ENCODE measurements at places on chromosomes 12 and 14.

DNA sequence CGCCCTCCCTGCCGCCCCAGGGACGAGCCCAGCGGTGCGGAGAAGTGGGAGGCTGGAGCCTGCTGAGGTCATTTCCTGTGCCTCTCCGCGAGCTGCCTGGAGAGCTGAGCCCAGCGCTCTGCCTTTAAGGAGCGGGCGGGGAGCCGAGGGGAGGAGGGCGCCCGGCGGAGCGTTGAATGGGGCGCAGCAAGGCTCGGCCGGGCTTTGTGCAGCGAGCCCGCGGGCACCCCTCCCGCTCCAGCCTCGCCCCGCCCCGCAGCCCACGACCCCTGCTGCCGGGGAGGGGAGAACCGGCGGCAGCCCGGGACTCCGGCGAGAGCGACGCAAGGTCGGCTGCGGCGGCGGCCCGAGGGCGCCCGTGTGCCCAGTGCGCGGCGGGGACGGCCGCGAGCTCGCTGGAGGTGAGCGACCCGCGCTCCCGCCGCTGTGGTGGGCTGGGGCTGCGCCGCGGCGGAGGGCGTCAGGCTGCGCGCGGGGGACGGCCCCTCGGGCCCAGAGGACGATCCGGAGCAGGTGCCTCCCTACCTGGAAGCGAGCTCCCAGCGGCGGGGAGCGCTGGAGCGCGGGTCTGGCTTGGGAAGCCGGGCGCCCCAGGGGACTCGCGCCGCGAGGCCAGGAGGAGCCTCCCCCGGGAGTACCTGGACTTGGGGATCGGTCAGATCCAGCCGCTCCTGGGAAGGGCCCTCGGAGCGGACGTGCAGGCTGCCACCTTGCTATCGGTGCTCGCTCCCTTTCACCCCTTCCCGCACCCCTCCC is at the start of gene PLEKHH1:
PLEKHH1 (plus strand) TSS at position 293 of the 756 bp plus-strand sequence. CDS start 8,578 bp downstream, outside the sequence.
- DNase-seq, result no peak

- DNase-seq, result no peak
These were observed 15.0 kb upstream of the RFLNA start for GRCh38 chr12:124279846-124280360.

DNA sequence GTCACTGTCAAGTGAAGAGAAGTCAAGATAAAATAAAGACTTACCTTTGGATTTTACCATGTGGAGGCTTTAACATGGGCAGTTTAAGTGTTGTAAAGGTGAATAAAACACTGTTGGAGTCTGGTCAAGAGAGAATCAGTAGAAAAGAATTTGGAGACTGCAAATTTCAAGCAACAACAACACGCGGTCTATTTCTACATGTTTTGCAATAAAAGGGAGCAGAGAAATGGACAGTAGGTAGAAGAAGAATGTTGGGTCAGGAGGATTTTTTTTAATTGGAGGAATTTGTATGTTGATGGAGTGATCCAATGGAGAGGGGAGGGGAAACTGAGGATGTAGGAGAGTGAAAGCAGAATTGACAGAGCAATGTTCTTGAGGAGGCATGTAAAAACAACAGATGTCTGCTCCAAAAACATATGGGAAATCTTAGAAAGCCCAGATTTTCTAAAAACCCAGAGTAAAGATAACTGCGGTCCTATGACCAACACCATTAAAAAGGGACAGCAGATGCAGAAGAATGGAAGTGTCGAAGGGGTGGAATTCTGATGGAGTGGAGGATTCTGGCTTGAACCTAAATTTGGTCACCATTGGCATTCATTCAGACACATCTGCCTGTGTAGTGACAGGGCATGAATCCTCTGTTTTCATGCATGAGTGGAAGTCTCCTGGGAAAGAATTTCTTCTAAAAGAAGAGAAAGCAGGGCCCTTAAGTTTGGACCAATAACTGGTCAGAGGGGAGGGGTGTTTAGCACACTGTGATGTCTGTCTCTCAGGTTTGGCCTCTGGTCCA is 68.0 kb upstream of the OSBPL8 start:
- DNase-seq, result no peak

GRCh38 chr12:117417004-117417403 is 55.6 kb upstream of the NOS1 start:
- DNase-seq, result no peak

- DNase-seq, result no peak
These were observed 41.6 kb upstream of the CAPRIN2 start for GRCh38 chr12:30796313-30796780.

DNA sequence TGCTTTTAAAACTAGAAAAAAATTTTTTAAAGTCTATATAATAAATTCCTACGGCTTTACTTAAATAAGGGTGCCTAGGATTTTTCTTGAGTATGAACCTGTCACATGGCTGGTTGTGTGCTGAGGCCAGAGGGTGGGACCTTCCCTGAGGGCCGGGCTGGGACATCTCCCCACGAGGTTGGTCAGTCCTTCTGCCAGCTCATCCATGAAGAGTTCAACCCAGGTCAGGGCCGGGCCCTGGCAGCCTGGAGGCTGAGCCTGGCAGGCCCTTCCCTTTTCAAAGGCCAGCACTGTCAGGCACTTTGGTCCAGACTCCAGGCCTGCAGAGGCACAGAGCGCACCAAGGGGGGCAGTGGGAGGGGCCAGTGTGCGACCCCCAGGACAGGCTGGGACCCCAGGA is 31.7 kb downstream of the TNFAIP2 start:
- DNase-seq, result no peak

DNA sequence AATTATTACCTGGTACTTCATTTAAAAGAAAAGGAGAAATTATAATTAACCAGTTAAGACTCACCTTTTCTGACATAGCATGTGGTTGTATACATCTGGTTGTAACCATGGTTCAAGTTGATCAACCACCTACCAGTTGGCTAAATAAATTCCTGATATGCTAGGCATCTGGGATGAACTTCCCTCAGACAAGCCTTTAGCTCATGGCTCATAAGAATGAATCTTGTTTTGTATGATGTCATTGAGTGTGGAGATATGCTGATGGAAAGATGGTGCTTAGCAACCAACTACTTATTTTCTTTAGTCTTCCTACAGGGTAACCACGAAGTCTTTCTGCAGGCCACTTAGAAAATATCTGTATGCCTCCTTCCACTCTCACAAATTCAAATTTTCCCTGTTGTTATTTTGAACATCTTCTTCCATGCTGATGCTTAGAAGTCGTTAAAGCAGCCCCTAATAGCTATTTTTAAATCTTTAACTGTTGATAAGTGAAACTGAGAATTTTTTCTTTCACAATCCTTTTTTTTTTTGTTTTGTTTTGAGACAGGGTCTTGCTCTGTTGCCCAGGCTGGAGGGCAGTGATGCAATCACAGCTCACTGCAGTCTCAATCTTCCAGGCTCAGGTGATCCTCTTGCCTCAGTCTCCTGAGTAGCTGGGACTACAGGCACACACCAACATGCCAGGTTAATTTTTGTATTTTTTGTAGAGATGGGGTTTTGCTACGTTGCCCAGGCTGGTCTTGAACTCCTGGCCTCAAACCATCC is 51.9 kb upstream of the PTHLH start:
- no peak for DNase-seq

- no peak for DNase-seq
These were observed 823 bp upstream of the TSPAN11 start for GRCh38 chr12:30925607-30926242.

DNA sequence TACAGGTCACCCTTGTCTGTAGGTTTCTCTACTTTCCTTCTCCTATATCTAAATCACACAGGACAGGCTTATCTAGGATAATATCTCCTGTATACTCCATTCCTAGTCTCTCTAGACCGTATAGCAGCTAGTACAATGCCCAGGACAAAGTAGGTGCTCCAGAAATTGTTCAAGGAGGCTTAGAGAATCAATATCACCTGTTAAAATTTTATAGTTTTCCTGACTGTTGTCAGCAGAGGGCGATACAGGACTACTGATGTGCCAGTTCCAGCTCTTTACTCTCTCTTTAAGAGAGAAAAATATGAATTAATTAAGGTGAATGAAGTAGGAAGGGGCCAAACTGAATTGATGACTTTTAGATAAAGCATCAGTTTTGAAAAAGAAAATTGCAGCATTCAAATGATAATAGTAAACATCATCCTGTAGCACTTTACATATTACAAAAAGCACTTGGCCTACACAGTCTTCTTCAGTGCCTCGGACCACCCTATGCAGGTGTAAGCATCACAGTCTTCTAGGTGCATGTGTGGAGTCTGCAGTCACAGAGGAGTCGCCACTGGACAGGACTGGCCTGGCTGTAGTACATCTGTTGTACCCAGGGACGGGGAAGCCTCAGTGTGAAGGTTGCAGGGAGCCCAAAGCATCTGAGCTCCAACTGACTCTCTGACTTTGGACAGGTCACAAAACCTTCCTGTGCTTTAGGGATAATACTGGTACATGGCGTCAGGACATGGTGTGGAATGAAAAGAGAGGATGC is 61.9 kb upstream of the MAX start:
- DNase-seq, result peak; percentile 51

- no peak for DNase-seq
These were observed 25.9 kb upstream of the EDDM3A start for GRCh38 chr14:20719777-20720176.

- DNase-seq, result no peak
These were observed 28.8 kb downstream of the OAS2 start for GRCh38 chr12:113007166-113007565.

DNA sequence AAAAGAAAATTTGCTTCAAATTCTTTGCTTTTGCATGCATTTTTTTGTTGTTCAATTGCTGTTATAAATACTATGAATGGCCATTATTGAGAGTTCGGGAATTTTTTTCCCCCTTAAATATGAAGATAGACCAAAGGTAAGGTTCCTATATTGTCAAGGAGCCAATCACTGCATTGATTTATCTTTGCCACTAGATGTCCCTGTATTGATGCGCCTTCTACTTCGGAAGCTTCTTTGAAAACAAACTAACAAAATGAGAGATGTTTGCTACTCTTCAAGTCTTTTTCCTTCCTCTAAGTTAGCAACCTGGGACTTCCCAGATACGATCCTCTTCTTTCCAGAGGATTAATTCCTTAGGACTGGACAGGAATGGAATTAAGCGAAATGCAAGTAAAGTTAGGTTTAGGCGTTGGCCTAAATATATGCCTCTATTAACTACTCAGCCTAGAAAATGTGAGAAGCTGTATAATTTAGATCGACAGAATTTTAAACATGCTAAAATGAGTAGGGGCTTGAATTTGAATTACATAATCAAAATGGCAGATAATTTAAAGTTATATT is 318.1 kb downstream of the AEBP2 start:
- DNase-seq, result no peak

- no peak for DNase-seq
These were observed at the start of gene CCDC63 for GRCh38 chr12:110846615-110847566. TSS of gene CCDC63 (plus strand) at chr12:110846987. CDS start at chr12:110852955, 5,968 bp downstream.

- DNase-seq, result no peak
These were observed 144.4 kb downstream of the CCDC59 start for GRCh38 chr12:82213761-82214160.

GRCh38 chr12:116600959-116601918 is 42.1 kb downstream of the MAP1LC3B2 start:
- no peak for DNase-seq

- no peak for DNase-seq
These were observed 155.3 kb upstream of the FSCB start for GRCh38 chr14:44662250-44662891.

Measured in NCI-H187 treated with DMSO at 0.1 percent for 48 hours (cell line).